ENCODE measurements at places on chromosomes 12 and 14.

GRCh38 chr12:32312049-32312670 is 87.2 kb upstream of the FGD4 start:
- DNase-seq: peak; percentile 68

GRCh38 chr14:100067971-100068959 is 3.0 kb downstream of the EVL start:
- DNase-seq: no peak

GRCh38 chr14:26597071-26597588 is 703 bp downstream of the NOVA1 start:
- no peak for DNase-seq

- DNase-seq: peak; percentile 49
These were observed 11.4 kb downstream of the EVL start for GRCh38 chr14:100076606-100077005.

GRCh38 chr14:106790189-106791036 is 1264.0 kb downstream of the TMEM121 start:
- DNase-seq: no peak

DNA sequence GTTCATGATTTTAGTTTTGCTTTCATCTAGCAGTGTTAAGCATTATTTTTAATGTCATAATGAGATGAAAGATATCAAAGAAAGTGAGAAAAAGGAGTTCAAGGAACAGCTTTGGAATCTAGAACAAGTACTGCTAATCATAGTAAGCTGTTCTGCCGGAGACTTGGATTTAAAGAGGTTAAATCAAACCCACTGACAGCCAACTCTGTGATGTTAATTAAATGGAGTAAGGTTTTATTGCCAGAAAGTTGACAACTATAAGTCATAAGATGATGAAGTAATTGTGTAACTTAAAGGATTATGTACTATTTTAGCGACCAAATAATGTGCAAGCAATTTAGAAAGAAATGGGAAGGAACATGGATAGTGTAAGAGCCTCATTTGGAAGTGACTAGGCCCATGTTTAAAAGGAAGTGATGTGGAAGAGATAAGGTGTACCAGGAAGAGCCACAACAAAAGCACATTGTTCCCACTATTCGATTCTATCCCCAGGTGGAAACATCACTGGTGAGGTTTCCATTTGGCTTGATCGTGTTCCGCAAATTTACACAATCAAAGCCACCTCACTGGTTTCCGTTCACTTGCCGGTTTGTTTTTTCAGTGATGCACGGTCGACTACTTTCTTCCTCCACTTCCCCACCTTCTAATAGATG is 388.5 kb downstream of the PAWR start:
- no peak for DNase-seq

DNA sequence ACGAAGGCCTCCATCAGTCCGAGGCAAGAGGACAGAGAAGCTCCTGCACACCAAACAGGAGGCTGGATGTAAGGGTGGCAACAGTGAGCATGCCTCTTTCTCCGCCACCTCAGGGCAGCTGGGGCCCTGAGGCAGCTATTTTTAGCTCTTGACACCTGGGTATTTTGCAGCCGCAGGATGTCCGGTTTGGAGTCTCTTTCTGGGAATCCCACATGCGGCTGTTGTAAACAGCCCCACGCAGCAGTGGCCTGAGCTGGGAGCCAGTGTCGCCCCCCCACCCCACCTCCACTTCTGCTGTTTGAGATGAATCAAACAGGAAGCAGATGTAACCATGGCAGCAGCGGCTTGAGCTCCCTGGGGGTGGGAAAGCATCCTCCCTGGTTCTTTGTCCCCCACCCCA is 11.7 kb downstream of the HDAC7 start:
- no peak for DNase-seq

DNA sequence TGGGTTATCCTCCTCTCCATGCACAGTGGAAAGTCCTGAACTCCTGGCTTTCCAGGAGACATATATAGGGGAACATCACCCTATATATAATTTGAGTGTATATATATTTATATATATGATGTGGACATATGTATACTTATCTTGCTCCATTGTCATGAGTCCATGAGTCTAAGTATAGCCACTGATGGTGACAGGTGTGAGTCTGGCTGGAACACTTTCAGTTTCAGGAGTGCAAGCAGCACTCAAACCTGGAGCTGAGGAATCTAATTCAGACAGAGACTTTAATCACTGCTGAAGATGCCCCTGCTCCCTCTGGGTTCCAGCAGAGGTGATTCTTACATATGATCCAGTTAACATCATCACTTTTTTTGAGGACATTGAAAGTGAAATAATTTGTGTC is 4.4 kb downstream of the SSTR1 start:
- DNase-seq: no peak

- DNase-seq: no peak
These were observed 6.1 kb downstream of the ERBB3 start for GRCh38 chr12:56086096-56086495.

- no peak for DNase-seq
These were observed 87.2 kb downstream of the ESRRB start for GRCh38 chr14:76463105-76463504.

GRCh38 chr14:44027397-44027796 is 479.7 kb downstream of the FSCB start:
- DNase-seq: no peak

GRCh38 chr14:20587489-20588154 is at the start of gene RNASE11:
Gene RNASE11, minus strand, starts transcription at chr14:20588001.
- no peak for DNase-seq

- peak; percentile 48 for DNase-seq
These were observed 59.2 kb downstream of the RASSF8 start for GRCh38 chr12:26017484-26018211.

GRCh38 chr14:99268810-99269707 is 2.9 kb downstream of the BCL11B start:
- no peak for DNase-seq

DNA sequence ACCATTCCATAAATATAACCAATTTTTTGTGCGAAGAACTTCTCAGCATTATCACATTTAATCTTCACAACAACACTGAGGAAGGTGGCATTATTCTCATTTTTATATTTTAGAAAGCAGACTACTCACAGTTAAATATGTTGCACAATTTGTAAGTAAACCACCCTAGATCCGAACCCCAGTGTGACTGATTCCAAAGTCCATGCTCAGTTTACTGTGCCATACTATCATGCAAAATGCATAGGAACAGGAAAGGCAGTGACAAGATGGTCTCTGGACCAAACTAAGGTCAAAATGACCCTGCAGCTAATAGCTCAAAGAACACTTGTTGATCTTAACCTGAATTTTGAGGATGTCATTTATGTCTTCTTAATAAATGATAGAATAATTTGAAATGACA is 185.4 kb downstream of the GXYLT1 start:
- no peak for DNase-seq

DNA sequence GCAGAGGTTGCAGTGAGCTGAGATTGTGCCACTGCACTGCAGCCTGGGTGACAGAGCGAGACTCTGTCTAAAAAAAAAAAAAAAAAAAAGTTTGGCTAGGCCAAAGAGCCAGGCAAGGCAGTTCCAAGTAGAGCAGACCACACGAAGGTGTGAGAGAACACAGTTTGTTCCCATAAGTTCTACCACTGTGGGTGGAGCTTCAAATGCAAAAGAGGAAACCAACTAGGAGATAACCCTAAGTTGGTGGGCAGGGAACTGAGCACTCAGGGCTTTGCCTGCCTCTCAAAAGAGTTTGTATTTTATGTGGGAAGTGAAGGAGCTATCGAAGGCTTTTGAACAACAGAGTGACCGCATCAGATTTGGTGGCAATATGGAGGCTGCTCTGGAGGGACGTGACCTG is 15.1 kb downstream of the SOCS2 start:
- no peak for DNase-seq

GRCh38 chr12:56074396-56074795 is 5.6 kb upstream of the ERBB3 start:
- no peak for DNase-seq

- no peak for DNase-seq
These were observed 211.4 kb upstream of the TMEM132C start for GRCh38 chr12:128055567-128055966.

DNA sequence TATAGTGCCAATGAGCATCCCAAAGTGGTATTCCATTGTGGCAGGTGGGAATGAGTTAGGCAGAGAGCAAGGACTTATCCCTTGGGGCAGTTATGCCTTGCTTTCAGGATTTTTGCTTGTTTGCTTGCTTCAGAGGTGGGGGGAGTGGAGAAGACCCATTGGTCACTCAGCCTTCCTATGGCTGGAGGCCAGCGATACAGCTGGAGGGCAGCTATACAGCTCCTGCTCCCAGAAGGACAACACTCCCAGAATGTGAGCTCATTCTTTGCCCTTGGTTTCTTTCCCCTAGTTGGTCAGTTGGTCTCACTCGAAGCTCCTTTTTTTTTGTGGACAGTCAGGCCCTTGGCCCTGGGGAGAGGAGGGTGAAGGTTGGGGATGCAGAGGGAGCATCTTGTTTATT is 14.5 kb downstream of the KRT83 start:
- DNase-seq: no peak

DNA sequence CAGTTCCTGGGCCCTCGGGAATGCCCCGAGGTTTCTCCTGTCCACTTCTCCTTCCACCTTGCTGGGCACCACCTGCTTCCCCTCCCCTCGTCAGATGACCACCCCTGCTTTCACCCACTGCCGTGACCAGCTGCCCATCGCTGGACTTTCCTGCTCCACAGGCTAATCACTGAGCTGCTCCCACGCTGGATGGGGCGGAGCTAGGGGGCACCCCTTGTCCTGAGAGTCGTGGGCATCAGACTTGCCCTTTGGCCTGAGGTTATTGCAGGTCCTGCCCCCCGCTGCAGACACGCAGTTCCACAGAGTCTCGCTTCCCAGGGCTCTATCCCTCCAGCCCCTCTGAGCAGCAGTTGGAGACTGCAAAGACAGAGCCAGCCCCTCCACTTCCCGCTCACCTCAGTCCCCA is 427 bp downstream of the SLC6A12 start:
- DNase-seq: no peak

- no peak for DNase-seq
These were observed 391 bp downstream of the SERPINA4 start for GRCh38 chr14:94561656-94562010.

DNA sequence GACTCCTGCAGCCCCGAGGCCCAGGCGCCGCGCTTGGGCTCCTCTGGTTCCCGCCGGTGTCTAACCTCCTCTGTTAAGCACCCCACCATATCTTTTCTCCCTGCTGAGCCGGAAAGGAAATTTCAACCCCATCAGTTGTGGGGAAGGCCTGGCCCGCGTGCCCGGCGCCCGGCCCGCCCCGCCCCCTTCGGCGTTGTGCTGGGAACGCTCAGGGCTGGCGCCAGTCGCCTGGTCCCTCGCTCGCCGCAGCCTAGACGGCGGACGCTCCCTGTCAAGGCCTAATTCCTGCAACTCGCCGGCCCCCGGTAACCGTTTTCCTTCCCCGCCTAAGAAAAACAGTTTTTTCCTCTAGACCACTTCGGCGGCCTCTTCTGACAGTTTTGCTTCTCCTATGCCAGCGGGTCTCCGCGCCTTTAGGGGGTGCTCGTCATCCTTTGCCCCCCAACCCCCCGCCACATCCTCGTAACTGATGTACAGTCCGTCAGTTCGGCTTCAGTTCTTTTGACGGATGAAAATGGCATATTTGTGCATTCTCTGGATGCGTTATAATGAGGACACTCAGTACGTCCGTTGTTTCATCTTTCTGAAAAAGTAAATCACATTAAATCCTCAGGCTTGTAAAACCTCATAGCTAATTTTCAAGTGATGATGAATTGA is 506 bp upstream of the NAP1L1 start:
- no peak for DNase-seq

- DNase-seq: no peak
These were observed 134.4 kb downstream of the BCAT1 start for GRCh38 chr12:24814379-24815113.

GRCh38 chr14:20732477-20732876 is 13.2 kb upstream of the EDDM3A start:
- no peak for DNase-seq

DNA sequence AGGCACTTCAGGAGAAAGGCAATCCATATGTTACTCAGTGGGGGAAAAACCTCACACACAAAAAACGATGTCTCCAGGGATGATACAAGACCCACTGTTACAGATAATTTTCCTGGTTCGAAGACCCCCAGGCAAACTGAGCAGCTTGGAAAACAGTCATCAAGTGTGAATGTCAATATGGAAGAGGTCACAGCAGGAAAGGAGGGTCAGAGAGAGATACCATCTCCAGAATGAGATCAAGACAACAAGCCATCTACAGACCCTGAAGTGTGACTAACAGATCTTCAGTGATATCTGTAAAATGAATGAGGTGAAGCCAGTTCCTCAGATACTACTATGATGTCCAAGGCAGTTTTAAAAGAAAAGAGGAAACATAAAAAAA is 28.6 kb downstream of the GNS start:
- DNase-seq: no peak

GRCh38 chr12:66739266-66739665 is 60.4 kb upstream of the GRIP1 start:
- no peak for DNase-seq

DNA sequence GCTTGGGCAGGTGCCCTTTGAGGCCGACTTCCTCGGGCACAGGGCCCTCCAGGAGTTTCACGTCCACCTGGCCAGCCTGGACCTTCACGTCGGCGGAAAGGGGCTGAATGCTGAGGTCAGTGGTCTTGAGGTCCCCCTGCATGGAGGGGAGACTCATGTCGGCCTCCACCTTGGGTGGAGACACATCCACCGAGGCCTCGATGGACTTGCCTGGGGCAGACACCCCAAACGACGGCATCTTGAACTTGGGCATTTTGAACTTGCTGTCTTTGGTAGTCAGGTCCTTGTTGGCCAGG is 24.0 kb downstream of the PLD4 start:
- DNase-seq: no peak

- peak; percentile 18 for DNase-seq
These were observed 136.7 kb downstream of the ZNF664 start for GRCh38 chr12:124109760-124110159.

DNA sequence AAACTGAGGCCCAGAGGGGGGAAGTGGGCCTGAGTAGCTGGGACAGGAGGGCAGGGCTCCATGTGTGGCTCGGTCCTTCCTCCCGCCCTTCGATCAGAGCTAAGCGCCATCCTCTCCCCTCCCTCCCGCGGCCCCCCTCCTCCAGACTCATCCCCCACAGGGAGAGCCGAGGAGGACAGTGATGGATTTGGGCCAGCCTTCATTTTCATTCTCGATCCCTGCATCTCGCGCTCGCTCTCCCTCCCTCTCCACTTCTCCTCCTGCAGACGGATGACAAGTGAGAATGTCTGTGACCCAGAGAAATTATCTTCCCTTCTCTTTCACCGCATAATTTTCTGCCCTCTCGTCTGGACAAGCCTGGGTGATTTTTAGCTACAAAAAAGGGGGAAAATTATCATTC is 183.3 kb downstream of the RBM19 start:
- DNase-seq: no peak

GRCh38 chr14:23528555-23528954 is 23.0 kb downstream of the ZFHX2 start:
- no peak for DNase-seq

GRCh38 chr12:54667945-54668344 is 19.8 kb upstream of the DCD start:
- DNase-seq: no peak

- DNase-seq: no peak
These were observed 102.0 kb downstream of the HMGA2 start for GRCh38 chr12:65926119-65926908.

DNA sequence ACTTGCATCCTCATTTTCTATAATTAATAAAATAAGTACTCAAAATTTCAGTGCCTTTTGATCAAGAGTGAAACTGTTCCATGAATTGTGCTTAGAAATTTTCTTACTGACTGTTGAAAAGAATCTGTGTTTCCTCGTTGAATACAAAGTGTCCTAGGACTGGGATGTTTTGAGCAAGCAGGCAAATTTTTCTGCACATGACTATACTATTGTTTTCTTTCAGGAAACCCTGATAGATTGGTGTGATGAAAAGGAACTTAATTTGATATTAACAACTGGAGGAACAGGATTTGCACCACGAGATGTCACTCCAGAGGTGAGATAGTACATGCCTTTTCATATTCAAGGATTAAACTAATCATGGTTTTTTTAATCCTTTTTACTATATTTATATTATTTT is 316.3 kb downstream of the GPHN start:
- no peak for DNase-seq

Measured in fibroblast of skin of scalp (primary cell).